ENCODE measurements at places on chromosomes 3 and 15.

DNA sequence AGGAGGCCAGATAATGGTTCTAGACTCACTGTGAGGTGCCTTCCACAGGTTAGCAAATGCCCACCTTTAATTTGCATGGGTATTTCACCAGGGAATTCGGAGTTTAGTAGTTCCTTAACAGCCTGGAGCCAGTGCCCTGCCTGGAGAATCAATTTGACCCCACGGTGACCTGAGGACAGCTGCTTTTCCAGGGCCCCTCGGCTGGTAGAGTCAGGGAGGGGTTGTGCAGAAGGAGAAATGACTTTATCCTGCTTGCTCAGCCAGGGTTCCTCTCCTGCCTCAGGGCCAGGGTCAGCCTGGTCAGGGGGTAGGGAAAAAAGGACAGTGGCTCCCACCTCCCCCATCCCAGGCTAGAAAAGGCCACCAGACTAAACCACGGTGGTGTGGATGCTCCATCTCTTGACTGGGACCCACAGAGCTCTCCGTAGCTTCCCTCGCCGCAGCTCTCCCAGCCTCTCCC is 12.0 kb downstream of the DLL4 start:
- DNase-seq = no peak

GRCh38 chr3:61699622-61700021 is 138.3 kb downstream of the PTPRG start:
- DNase-seq = no peak

DNA sequence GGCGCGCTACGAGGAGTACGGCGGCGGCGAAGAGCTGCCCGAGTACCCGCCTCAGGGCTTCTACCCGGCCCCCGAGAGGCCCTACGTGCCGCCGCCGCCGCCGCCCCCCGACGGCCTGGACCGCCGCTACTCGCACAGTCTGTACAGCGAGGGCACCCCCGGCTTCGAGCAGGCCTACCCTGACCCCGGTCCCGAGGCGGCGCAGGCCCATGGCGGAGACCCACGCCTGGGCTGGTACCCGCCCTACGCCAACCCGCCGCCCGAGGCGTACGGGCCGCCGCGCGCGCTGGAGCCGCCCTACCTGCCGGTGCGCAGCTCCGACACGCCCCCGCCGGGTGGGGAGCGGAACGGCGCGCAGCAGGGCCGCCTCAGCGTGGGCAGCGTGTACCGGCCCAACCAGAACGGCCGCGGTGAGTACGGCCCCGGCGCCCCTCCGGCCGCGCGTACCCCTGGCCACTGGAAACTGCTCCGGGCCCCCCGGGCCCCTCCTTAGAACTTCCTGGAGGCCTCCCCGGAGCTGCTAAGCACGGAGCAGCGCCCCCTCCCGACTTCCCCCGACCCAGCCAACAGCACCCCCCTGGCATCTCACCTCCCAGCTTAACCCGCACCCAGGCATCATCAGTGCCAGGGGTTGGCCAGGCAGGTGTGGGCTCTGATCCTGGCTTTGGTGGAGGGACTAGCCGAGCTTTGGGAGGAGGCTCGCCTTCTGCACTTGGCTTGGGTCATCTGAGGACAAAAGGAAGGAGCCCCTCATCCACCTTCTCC is 1.4 kb downstream of the LOXL1 start:
- peak; percentile 72 for DNase-seq

- DNase-seq = no peak
Observed at GRCh38 chr3:177146646-177147045, 50.6 kb downstream of the TBL1XR1 start.

DNA sequence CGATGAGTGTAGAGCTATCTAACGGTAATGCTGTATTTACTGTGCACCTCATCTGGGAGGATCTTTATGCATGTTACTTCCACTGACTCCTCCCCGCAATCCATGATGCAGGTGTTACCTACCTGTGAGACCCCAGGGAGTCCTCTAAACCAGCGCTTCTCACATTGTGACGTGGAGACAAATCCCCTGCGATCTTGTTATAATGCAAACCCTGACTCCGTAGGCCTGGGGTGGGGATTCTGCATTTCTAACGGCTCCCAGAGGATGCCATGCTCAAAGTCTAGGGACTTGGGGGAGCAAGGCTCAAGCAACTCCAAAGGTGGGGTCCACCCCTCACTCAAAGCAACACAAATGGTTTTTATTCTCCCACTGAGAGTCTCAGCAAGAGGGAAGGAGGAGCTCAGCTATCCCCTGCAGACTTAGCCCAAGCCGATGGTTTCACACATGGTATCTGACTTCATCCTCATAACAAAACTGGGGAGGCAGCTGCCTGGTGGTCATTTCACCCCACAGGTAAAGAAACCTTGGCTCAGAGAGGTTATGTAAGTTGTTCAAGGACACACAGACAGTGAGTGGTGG is 63.6 kb downstream of the PCSK6 start:
- no peak for DNase-seq

- no peak for DNase-seq
Observed at GRCh38 chr15:39115379-39116057, 465.4 kb upstream of the THBS1 start.

DNA sequence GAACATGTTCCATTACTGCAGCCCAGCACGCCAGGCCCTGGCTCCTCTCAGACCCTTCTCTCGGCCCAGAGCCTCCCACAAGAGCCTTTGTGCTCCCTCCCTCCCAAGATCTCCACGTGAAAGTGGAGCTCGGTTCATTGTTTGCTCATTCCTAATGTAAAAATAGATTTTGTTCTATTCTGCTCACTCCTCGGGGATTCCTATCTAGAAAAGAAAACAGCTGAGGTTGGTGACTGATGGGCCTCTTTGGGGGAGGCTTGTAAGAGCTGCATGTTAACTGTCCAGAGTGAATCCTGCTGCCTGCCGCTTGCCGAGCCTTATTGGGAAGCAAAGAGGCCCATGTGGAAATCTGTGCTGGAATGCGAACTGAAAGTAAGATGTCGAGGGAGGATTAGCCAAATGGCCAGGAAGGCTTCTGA is 267.1 kb downstream of the LRTM1 start:
- DNase-seq = no peak

DNA sequence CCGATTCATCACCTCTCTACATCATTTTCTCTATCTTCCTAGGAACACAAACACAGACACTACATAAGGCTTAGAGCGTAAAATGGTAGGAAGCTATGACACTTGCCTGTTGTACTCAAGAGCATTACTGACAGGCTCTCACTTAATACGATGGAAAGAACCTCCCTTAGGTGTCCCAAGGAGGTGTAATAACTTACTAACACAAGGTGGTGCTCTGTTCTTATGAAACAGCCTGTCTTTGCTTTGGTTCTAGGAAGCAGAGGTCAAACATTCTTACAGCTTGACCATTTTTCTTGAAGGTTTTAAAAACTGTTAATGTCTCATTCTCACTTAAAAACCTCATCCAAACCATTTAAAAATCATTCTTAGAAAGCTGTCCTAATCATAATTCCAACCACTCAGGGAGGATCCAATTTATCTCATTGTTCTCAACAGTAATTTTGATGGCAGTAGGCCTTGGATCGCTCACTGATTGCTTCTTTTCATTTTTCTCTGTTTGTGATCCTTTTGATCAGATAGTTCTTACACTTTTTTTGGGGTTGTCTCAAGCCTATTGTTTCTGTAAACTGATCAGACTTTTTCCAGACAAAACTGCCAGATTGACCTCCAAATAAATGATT is 317.8 kb upstream of the AGTR1 start:
- peak; percentile 13 for DNase-seq

DNA sequence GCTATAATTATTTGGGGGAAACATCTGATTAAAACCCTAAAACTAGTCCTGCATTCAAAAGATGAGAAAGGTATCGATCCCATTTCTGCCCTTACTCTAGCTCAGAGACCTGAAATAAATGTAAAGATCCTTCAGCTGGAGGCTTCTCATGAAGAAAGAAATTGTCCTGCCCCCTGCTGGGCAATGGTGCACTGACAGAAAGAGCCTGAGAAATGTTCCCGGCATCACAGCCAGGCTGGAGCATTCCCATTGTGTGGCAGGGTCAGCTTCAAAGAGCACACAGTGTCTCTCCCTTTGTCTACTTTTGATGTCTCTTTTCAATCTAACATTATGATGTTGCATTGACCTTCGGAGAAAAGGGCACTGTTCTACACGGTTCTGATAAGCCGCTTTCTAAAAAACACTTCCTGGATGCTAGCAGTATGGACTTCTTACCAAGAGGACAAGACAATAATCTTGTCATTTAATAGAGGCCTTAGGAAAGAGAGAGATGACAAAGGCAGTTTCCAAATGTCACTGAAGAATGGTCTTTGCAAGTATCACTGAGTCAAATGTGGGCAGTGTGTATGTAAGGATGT is 287.5 kb downstream of the MAGI1 start:
- peak; percentile 5 for DNase-seq

DNA sequence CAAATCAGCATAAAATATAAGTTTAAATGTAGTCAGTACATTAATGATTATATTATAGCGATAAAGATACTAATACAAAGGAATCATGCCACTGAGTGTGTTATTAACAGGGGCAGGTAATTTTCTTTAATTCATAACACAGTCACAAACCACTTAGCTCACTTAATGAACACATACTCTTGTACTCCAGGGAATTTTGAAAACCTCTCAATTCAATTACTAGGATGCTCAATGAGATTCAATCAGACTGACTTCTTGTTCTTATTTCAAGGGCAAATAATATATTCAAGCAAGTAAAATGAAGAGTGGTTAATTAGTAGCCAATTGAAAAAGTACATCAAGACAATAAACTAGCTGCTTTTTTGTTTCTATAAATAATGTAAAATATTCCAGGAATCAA is 5.8 kb upstream of the SUCNR1 start:
- no peak for DNase-seq

DNA sequence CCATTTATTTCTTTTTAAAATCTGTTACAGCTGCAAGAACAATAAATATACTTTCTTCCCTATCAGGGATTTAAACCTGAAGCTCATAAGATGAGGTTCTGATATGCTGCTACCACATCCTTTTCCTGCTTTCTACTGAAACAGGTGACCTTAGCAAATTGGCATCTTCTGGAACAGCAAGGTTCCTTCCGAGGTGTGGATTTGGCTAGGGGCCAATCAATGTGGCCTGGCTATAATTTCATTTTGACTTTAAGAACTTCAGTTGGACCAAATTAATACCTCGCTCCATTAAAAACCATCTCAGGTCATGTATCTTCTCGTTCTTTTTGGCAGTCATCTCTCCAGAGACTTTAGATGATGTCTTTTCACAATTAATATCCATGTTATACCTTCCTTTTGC is 53.4 kb upstream of the C3orf80 start:
- DNase-seq = no peak

DNA sequence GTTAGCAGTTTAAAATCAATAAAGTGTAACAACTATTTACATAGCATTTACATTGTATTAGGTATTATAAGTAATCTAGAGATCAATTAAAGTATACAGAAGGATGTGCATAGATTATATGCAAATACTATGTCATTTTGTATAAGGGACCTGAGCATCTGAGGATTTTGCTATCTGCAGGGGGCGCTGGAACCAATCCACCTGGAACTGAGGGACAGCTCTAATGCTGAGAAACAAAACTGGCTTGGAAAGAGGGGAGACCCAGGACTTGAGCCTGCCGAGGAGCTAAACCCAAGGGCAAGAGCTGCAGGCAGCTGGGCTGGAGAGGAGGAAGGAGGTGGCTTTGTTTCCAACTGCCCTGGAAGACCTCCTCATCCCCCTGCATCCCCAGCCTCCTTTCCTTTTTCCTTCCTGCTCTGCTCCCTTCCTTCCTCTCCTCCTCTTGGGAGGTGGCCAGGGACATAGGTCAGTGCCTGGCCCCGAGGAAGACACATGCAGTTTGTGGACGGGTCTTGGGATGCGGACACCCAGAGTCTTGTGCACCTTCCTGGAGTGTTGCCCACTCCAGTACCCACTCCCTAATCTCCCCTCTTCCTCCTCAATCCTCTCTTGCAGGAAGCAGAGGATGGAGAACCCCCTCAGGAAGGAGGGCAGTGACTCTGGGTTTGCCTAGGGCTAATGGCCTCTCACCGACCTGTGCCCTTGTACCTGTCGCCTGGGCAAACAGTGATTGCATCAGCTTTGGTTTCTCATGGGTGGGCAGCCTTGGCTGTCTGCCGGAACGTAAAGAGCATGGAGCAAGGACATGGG is 825 bp upstream of the RTP3 start:
- DNase-seq = no peak

All from RWPE1 (cell line).